ENCODE measurements at places on chromosomes 6 and 20.

- DNase-seq = no peak
Observed at GRCh38 chr20:40682104-40682981, 6.7 kb downstream of the MAFB start.

DNA sequence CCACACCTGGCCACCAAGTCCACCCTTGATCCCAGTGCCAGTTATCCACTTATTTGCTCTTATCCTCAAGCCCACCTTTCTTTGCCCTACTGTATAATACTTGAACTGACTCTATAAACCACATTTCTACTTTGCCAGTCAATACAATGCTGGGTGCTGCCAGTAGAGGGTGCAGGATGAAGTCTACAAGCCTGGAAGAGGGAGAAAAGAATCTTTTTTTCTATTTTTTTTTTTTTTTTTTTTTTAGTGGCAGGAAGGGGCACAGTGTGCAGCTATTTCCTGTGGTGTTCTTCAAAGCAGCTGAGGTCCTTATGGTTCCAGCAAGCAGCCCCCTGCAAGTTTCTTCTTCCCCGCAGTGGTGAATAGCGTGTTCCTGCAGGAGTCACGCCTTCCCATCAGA is 22.2 kb upstream of the GABRR1 start:
- no peak for DNase-seq

GRCh38 chr6:99894815-99895214 is 99.2 kb downstream of the MCHR2 start:
- DNase-seq = no peak

DNA sequence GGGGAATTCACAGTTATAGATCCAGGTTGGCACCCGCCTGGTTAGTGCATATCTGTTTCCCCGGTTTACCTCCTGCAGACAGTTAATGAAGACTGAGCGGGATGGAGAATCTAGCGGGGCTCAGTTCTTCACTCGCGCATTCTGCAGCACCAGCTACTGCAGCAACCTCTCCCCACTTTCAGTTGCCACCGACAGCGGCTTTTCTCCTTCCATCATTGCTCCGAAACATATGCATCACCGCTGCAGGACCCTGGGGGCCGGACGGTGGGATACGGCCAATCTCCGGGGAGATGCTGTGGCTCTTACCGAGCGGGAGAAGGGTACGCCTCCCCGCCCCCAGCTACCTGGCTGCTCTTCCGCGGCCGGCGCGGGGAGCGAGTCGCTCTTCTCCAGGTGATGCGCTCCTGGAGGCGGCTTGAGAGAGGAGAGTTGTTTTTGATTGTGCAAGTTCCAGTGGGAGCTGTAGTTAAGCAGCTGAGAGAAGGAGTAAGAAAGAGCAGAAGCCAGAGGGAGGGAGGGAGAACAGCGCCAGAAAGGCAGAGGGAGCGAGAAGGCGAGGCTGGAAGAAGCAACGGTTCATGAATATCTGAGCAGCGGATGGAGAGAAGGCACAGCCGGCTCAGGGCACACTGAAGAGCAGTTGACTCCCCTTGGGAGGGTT is at the start of gene SGK1:
SGK1 (minus strand) TSS at position 642 of the 661 bp plus-strand sequence. CDS start 652 bp downstream, outside the sequence.
- no peak for DNase-seq

DNA sequence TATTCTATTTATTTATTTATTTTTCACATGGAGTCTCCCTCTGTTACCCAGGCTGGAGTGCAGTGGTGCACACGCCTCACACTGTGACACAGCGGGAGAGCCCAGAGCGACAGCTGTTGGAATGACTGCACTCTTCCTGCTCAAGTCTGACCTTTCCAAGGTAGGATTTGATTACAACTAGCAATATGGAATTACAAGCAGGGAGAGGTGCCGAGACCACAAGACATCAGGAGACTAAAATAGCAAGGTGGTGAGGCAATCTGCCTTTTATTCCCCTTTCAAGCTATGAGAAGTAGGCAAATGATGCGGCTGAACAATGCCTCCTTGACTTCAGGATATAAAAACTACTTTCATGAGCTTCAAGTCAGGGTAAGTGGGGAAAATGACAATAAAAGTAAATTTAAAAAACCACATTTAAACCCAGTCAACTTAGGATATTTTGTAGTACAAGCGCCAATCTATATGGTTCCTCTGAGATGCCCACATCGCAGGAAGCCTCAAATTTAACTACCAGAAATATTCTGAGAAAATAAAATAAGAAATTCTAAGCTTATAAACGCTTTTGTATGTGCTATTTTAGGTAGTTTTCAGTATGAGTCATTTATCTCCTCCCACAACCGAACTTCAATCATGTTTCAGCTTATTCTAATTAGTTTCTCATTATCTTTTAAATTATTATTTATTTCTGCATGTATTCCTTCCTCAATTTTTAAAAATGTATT is 146.9 kb upstream of the SGK1 start:
- no peak for DNase-seq

- DNase-seq = no peak
Observed at GRCh38 chr6:101110814-101111213, 229.7 kb upstream of the ASCC3 start.

GRCh38 chr20:19847383-19847782 is 89.3 kb downstream of the RIN2 start:
- no peak for DNase-seq

- DNase-seq = no peak
Observed at GRCh38 chr20:50110141-50111047, 2.6 kb downstream of the UBE2V1 start.
